ENCODE measurements at places on chromosomes 6 and 20.

- H3K36me3 ChIP-seq: no peaks in the 10 kb centered on the region
- H3K4me1 ChIP-seq: no peaks in the 10 kb centered on the region
- no peak overlapping the region for H3K27ac ChIP-seq
- no peak for DNase-seq
- H3K4me3 ChIP-seq: no peak overlapping the region
Observed at GRCh38 chr6:107740496-107741190, 83.5 kb downstream of the SCML4 start.

DNA sequence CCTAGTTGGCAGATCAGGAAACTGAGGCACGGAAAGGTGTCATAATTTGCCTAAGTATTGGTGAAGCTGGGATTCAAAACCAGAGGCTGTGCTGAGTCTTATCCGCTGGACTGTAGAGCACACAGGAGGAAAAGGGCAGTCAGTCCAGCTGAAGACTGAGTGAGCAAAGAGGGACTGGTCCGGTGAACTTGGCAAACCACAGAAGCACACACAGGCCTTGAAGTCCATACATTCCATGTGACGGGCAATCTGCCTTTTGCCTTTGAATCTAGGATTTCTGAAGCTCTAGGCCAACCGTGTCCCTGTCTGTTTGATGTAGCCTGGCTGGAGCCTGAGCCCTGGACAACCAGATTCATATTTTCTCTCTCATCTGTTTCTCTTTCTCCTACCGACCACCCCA lies 34.3 kb upstream of the EPB41L1 start:
- no peak overlapping the region for H3K27ac ChIP-seq
- H3K27me3 ChIP-seq: no peaks in the 10 kb centered on the region
- no peak for DNase-seq
- no peaks in the 10 kb centered on the region for H3K36me3 ChIP-seq
- H3K4me1 ChIP-seq: no peaks in the 10 kb centered on the region

GRCh38 chr6:152636609-152637295 lies 410 bp downstream of the SYNE1 start:
- peak overlapping the region; percentile 90 for H3K4me3 ChIP-seq
- H3K36me3 ChIP-seq: no peaks in the 10 kb centered on the region
- H3K4me1 ChIP-seq: peaks cover 5% of the 10 kb centered on the region
- H3K27me3 ChIP-seq: no peaks in the 10 kb centered on the region
- DNase-seq: peak; percentile 35

GRCh38 chr6:111673937-111674336 lies 68.3 kb upstream of the TRAF3IP2 start:
- peaks cover 98% of the 10 kb centered on the region for H3K36me3 ChIP-seq
- no peak overlapping the region for H3K4me3 ChIP-seq
- H3K4me1 ChIP-seq: peaks cover 34% of the 10 kb centered on the region
- no peak for DNase-seq

GRCh38 chr6:130516604-130517003 lies 150.8 kb downstream of the TMEM200A start:
- H3K27me3 ChIP-seq: no peaks in the 10 kb centered on the region
- H3K4me1 ChIP-seq: no peaks in the 10 kb centered on the region
- H3K27ac ChIP-seq: no peak overlapping the region

- H3K27me3 ChIP-seq: no peaks in the 10 kb centered on the region
- H3K4me3 ChIP-seq: no peak overlapping the region
- H3K4me1 ChIP-seq: peaks cover 4% of the 10 kb centered on the region
Observed at GRCh38 chr20:37999526-38000263, 33.6 kb downstream of the TTI1 start.

GRCh38 chr6:5673019-5673790 lies 333.5 kb downstream of the NRN1 start:
- H3K27ac ChIP-seq: no peak overlapping the region
- H3K27me3 ChIP-seq: no peaks in the 10 kb centered on the region
- no peaks in the 10 kb centered on the region for H3K36me3 ChIP-seq
- DNase-seq: no peak
- no peak overlapping the region for H3K4me3 ChIP-seq

- H3K36me3 ChIP-seq: no peaks in the 10 kb centered on the region
- H3K27me3 ChIP-seq: no peaks in the 10 kb centered on the region
- peaks cover 4% of the 10 kb centered on the region for H3K4me1 ChIP-seq
- no peak overlapping the region for H3K4me3 ChIP-seq
- no peak overlapping the region for H3K27ac ChIP-seq
Observed at GRCh38 chr20:50504231-50504823, 5.9 kb upstream of the PTPN1 start.

DNA sequence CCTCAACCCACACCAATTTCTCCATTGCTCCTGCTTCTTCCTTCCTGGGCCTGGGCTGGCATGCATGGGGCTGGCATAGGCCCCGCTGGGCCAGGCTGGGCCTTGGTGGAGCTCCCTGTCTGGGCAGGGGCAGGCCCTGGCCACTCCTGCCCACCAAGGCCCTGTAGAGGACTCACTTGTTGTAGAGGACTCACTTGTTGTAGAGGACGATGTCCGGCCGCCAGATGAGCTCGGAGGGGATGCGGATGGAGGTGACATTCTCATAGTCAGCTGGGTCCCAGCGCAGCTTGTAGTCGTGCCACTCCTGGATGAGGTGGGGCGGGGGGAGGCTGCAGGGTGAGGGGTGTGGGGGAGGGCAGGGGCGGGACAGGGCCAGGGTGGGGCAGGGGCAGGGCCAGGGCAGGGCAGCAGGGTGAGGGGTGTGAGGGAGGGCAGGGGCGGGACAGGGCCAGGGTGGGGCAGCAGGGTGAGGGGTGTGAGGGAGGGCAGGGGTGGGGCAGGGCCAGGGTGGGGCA lies 5.3 kb downstream of the CHRNA4 start:
- no peak for DNase-seq
- peaks cover 6% of the 10 kb centered on the region for H3K4me1 ChIP-seq
- no peak overlapping the region for H3K27ac ChIP-seq
- peaks cover 17% of the 10 kb centered on the region for H3K27me3 ChIP-seq

- no peaks in the 10 kb centered on the region for H3K4me1 ChIP-seq
- H3K4me3 ChIP-seq: no peak overlapping the region
- H3K27me3 ChIP-seq: no peaks in the 10 kb centered on the region
- H3K27ac ChIP-seq: no peak overlapping the region
- DNase-seq: no peak
Observed at GRCh38 chr6:141026504-141026903, 1106.2 kb upstream of the GJE1 start.

GRCh38 chr6:51299621-51300380 lies 481.1 kb downstream of the TFAP2B start:
- no peaks in the 10 kb centered on the region for H3K27me3 ChIP-seq
- H3K4me1 ChIP-seq: peaks cover 2% of the 10 kb centered on the region
- H3K4me3 ChIP-seq: no peak overlapping the region
- no peaks in the 10 kb centered on the region for H3K36me3 ChIP-seq
- no peak for DNase-seq
- H3K27ac ChIP-seq: no peak overlapping the region

GRCh38 chr6:33344701-33345697 lies 27.5 kb upstream of the ZBTB22 start:
- no peak overlapping the region for H3K27ac ChIP-seq
- H3K4me1 ChIP-seq: no peaks in the 10 kb centered on the region
- no peaks in the 10 kb centered on the region for H3K27me3 ChIP-seq

- H3K27me3 ChIP-seq: no peaks in the 10 kb centered on the region
- peaks cover 2% of the 10 kb centered on the region for H3K4me1 ChIP-seq
- no peak overlapping the region for H3K27ac ChIP-seq
- DNase-seq: no peak
- H3K36me3 ChIP-seq: no peaks in the 10 kb centered on the region
Observed at GRCh38 chr20:56353356-56353755, 5.4 kb upstream of the FAM210B start.

- no peaks in the 10 kb centered on the region for H3K36me3 ChIP-seq
- no peak overlapping the region for H3K27ac ChIP-seq
- DNase-seq: no peak
- no peaks in the 10 kb centered on the region for H3K4me1 ChIP-seq
- no peaks in the 10 kb centered on the region for H3K27me3 ChIP-seq
Observed at GRCh38 chr6:136995521-136995920, 49.2 kb downstream of the IL20RA start.

DNA sequence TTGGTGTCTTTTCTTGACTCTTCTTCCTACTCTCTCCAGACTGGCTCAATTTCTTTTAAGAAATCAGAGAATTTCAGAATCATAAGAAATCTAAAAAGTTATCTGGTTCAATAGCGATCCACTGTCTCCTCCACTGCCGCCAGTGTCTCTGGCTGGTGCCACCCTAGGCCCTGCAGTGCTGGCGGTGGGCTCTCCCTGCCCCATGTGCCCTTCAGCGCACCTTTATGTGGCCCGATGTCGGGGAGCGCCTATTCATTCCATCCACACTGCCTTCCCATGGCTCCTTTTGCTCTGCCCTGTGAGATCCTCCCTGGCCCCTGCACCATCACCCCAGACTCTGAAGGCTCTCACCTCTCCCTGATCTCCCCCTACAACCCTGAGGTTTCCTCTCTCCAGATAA lies 62.8 kb downstream of the TBXT start:
- DNase-seq: no peak
- no peaks in the 10 kb centered on the region for H3K4me1 ChIP-seq
- no peak overlapping the region for H3K27ac ChIP-seq
- no peaks in the 10 kb centered on the region for H3K36me3 ChIP-seq
- H3K4me3 ChIP-seq: no peak overlapping the region

DNA sequence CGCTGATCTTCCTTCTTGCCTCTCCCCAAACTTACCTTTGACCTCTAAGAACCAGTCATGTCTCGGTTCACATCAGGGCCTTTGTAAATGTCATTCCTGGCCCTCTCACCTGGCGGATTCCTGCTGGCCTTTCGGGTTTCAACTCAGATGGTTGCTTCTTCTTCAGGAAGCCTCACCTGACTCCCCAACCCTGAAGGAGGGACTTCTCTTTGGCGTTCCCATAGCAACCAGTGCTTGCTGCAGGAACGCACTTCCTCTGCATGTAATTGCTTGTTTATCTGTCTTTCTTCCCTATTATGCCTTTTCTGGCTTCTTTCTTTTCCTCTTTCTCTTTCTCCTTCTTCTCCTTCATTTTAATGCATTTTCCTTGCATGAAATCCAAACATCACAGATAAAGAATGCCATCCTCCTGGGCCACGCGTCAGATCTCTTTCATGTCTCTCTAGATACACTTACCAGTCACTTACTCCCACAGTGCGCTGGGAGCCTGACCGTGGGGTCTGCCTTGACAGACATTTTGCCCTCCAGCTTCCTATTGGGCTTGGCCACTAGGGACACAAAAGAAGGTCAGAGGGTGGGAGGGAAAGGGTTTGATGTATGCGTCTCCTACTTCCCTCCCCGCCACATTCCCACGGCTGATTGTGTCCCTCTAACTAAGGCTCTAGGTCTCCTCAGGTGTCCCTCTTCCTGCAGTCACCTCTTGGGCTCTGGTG lies 295.7 kb upstream of the TSHZ2 start:
- H3K4me3 ChIP-seq: no peak overlapping the region
- DNase-seq: no peak
- H3K27ac ChIP-seq: no peak overlapping the region
- peaks cover 7% of the 10 kb centered on the region for H3K4me1 ChIP-seq
- H3K27me3 ChIP-seq: no peaks in the 10 kb centered on the region

GRCh38 chr6:118023771-118024170 lies 116.7 kb downstream of the SLC35F1 start:
- no peaks in the 10 kb centered on the region for H3K27me3 ChIP-seq
- no peak overlapping the region for H3K27ac ChIP-seq
- no peaks in the 10 kb centered on the region for H3K4me1 ChIP-seq
- no peak for DNase-seq
- H3K36me3 ChIP-seq: no peaks in the 10 kb centered on the region

DNA sequence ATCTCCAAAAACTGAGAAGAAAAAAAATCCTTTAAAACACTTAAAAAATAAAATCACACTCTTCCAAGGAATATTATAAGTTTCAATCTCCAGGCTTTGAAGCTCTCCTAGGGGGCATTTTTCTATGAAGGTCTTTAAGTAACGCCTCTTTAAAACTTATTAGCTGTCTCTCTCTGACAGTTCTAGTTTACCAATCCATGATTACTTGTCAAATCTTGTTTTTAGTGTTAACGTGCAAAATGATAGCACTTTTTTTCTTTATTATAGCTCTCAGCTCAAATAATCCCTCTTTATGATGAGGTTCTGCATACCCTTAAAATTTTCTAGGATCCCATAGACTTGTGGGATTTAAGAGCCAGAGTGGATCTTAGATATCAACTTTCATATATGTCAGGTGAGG lies 369.0 kb downstream of the DOK5 start:
- H3K4me1 ChIP-seq: no peaks in the 10 kb centered on the region
- no peaks in the 10 kb centered on the region for H3K27me3 ChIP-seq
- DNase-seq: no peak
- no peak overlapping the region for H3K27ac ChIP-seq
- no peak overlapping the region for H3K4me3 ChIP-seq

Data from neuronal stem cell (in vitro differentiated cells).